ENCODE measurements at places on chromosomes 5 and 9.

DNA sequence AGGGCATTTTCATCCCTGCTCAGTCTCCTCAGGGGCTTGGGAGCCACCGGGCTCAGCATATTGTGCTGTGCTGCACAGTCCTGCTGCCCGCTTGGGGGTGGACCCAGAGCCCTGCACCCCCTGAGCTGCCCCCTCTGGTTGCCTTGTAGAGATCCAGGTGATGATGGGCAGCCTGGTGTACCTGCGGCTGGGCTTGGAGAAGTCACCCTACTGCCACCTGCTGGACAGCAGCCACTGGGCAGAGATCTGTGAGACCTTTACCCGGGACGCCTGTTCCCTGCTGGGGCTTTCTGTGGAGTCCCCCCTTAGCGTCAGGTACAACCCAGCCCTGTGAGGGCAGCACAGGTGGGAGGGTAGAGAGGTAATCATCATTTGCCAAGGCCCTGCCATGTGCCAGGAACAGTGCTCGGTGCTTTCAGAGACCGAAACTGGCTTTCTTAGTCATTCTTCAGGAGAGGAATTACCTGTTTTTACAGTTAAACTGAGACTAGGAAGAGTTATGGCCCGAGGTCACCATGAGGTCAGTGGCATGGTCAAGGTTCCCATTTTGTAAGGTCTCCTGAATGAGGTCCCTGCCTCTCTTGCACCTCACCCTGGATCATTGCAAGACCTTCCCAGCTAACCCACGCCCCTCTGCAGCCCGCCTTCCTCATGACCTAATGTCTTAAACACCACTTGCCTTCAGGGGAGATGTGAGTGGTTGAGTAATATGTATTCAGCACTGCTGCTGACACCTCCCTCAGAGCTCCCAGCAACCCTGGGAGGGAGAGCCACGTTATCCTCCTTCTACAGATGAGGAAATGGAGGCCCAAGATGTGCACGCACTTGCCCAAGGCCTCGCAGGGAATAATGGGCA, 7.5 kb downstream of the NHP2 start:
- peak; percentile 70 for DNase-seq

DNA sequence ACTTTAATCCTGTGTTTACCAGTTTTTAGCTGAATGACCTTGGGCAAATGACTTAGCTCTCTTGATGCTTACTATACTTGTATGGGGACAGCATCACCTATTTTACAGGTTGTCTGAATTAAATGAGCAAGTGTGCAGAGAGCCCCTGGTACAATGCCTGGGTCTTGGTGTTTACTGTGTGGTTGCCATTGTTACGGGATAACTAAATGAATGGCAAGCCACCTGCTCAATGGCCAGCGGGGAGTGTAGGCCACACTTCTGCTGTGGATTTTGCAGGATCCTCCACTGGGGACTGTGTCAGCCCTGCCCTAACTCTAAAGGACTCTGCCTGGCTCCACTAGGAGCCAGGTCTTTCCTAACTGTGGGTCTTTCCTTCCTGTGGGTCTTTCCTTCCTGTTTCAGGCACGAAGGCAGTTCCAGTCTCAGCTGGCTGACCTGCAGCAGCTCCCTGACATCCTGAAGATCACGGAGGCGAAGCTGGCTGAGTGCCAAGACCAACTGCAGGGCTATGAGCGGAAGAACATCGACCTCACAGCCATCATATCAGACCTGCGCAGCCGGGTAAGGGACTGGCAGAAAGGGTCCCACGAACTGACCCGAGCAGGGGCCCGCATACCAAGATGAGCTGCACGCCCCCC, 10.3 kb upstream of the GLE1 start:
- DNase-seq = peak; percentile 76

DNA sequence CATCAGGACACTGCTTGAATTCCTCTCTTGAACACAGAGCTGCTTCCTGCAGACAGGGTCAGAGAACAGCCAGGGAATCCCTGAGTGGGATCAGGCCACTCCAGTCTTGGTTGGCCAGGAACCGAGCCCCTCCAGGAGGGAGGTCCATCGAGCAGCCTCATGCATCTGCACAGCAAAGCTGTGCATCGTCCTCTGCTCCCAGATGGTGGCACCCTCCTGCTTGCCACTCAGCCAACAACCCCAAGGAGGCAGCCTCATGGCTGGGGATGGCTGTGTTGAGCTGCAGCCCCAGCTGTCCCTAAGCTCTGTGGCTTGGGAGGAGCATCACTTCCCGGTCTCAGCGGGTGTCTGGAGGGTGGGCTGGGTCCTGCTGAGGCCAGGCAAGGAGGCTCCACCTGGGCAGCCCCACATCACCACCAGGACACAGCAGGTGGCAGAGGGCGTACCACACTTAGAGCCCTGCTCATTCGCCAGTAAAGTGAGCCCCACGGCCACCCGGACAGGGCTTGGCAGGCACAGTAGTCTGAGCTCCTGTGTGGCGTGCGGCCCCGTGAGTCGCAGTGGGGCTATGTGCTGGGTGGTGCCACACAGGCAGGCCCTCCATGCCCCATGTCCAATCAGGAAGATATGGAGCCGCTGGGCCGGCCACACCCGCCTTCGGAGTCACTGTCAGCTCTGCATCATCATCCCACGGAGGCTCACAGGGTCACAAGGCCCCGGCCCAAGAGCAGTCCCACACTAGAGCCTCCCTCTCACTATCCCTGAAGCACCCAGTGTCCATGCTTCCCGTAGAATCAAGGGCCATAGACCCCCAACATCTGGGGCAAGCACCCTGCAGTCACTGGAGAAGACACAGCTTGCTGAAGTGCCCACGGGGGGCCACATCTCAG, 11.9 kb downstream of the LPCAT1 start:
- DNase-seq = peak; percentile 25

DNA sequence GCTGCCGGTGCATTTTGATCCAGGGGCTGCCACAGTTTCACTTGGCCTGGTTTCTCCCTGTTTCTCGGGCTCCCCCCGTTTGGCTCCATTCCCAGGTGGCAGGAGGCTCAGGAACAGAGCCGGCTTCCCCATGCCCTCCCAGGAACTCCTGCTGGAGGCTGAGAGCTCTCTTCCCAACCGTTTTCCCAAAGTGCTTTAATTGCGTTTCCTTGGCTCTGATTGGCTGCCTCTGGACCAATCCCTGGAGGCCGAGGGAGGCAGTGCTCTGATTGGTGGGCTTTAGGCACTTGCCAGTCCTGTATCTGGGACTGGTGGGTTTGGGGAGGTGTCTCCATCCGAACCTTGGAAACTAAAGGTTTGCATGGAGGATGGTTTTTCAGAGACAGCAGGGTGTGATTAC, 4.9 kb downstream of the TSPAN17 start:
- DNase-seq = no peak

- DNase-seq = no peak
Observed at GRCh38 chr5:77210091-77210963, at the start of gene PDE8B. TSS of gene PDE8B (plus strand) at chr5:77210680. CDS start at chr5:77210926, 246 bp downstream.

- no peak for DNase-seq
Observed at GRCh38 chr5:125564317-125564975, 818.0 kb upstream of the ZNF608 start.

- no peak for DNase-seq
Observed at GRCh38 chr9:71071633-71072032, 49.8 kb downstream of the TRPM3 start.

DNA sequence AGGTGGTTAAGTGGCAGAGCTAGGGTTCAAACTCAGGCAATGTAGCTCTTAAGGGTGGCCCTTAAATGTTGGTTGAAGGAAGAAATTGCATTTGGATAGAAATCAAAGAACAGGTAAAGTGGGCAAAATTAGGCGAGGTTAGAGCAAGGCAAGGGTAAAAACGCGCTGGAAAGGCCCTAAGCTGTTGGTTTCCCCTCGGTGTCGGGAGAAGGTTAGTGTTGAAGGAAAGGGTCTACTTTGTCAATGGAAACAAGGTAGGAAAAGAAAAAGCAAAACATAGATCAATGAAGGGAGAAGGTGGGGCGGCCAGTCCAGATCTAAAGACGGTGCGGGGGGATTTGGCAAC, 431 bp downstream of the FASTKD3 start:
- DNase-seq = no peak

GRCh38 chr5:89706731-89707130, 702.8 kb downstream of the CETN3 start:
- no peak for DNase-seq
